Activated CD4-positive, alpha-beta memory T cell treated with anti-CD3 and anti-CD28 coated beads for 36 hours (primary cell): ENCODE measurements at places on chromosomes 5 and 9. TPM values are rescaled to one million over a fixed set of nuclear protein-coding genes. Genes with fewer than 3 reads are reported as not detected.

PCDHB11 gene
- not detected for total RNA-seq

PDLIM4 gene
- not detected for total RNA-seq

CARD9 gene
- total RNA-seq = 2.4 TPM

CTSV gene
- total RNA-seq = 1.1 TPM

C9orf43 gene
- 0.81 TPM for total RNA-seq
